ENCODE measurements at places on chromosomes 5 and 9.

GRCh38 chr5:136766456-136766855, 401.1 kb upstream of the TRPC7 start:
- DNase-seq: no peak

DNA sequence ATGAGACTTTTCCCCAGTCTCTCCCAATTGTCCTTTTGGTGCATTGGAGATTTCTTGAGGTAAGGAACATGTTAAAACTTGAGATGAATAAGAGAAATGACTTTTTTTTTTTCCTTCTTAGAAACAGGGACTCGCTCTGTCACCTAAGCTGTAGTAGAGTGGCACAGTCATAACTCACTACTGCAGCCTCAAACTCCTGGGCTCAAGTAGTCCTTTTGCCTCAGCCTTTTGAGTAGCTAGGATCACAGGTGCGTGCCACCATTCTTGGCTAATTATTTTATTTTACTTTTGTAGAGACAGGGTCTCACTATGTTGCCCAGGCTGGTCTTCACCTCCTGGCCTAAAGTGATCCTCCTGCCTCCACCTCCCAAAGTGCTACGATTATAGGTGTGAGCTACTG, 25.9 kb downstream of the CDC42SE2 start:
- no peak for DNase-seq

DNA sequence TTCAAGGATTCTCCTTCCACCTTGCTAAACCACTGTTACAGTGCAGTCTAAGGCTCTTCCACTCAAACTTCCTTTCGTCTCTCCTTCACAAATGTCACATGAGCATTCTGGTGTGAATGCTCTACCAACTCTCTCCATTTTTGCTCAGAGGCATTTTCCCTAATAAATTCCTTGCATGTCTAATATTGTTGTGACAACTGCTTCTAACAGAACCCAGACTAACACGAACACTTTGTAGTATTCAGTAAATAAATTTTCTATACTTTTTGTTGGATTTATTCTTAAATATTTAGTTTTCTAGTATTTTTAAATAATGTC, 24.0 kb downstream of the RAPGEF6 start:
- no peak for DNase-seq

- no peak for DNase-seq
These were observed 560.6 kb downstream of the PRR16 start for GRCh38 chr5:121024416-121025311.

GRCh38 chr5:150000990-150001659, 586 bp downstream of the HMGXB3 start:
- no peak for DNase-seq

DNA sequence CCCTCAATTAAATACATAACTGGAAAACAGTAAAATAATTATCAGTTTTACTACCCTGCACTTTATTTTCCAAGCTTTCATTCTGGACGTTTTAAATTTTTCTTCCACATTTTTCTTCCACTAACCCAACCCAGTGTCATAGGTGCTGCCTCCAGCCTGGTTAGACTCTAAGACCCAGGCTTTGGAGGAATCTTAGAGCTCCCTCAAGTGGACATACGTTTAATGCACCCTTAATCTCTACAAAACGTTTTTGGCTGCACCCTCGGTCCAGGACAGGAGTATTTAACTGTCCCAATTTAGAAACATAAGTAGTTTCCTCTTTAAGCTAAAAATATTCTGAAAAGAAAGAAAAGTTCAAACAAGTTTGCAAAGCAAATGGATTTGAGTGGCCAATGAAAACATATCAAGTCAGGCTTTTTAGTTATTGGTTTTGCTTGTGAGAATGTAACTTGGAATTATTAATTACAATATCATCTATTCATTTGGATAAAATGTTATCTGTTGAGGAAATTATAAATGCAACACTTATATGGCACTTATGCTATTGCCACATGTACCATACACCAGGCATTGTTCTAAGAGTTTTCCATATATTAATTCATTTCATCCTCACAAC, 38.9 kb downstream of the CDH6 start:
- no peak for DNase-seq

GRCh38 chr5:148466236-148466580, 82.5 kb downstream of the FBXO38 start:
- no peak for DNase-seq

GRCh38 chr5:109136906-109137305, 272.9 kb downstream of the PJA2 start:
- DNase-seq: no peak
